ENCODE measurements at places on chromosomes 7 and 10. TPM values are rescaled to one million over a fixed set of nuclear protein-coding genes. Genes with fewer than 3 reads are reported as not detected.
A peak's percentile ranks its signal among the peaks of the same experiment; 100 is the strongest.

GRCh38 chr7:120794106-120794729 lies 63.7 kb downstream of the TSPAN12 start:
- DNase-seq, result peak; percentile 6

GRCh38 chr7:23117841-23118240 lies 12.3 kb downstream of the KLHL7 start:
- no peak for DNase-seq

GRCh38 chr10:26057466-26057865 lies 123.4 kb downstream of the MYO3A start:
- DNase-seq, result no peak

GRCh38 chr10:95461611-95462010 lies 99.6 kb downstream of the SORBS1 start:
- no peak for DNase-seq

GRCh38 chr7:91866599-91867148 lies 13.8 kb downstream of the MTERF1 start:
- no peak for DNase-seq

DNA sequence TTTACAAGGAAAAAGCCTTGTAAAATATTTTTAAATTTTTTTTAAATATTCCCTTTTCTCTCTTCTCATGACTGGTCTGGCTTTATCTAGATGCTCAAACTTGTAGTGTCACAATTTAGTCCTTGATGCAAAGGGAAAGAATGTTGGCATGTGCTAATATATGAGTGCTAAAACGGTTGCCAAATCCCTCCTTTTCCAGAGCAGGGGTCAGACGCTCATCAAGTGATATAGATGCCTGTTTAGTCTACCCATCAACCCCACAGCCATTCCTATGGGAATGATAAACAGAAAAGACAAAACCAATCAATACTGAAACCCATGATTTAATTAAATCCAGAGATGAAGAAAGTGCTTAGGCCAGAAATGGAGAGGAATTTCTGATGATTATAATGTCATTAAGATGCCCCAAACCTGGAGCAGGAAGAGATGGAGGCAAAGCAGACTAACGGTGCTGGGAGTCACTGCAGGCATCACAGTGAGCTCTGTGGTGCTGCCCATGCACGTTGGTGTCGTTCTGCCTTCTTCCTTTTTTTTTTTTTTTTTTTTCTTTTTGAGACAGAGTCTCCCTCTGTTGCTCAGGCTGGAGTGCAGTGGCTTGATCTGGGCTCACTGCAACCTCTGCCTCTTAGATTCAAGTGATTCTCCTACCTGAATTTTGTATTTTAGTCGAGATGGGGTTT lies 210.1 kb upstream of the STK17A start:
- no peak for DNase-seq

DNA sequence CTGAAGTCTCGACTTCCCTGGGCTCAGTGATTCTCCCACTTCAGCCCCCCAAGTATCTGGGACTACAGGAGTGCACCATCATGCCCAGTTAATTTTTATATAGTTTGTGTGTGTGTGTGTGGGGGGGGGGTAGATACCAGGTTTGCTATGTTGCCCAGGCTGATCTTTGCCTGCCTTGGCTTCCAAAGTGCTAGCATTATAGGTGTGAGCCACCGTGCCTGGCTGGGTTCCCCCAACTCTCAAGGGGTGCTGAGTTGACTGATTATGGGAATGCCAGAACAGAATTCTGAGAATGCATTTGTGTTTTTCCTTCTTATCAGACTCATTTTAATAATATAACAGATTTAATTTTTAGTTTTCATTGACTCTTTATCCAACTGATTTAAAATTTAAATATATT lies 19.5 kb downstream of the RPA3 start:
- no peak for DNase-seq

- DNase-seq, result no peak
Observed at GRCh38 chr10:131905603-131906268, 4.9 kb downstream of the PPP2R2D start.

DNA sequence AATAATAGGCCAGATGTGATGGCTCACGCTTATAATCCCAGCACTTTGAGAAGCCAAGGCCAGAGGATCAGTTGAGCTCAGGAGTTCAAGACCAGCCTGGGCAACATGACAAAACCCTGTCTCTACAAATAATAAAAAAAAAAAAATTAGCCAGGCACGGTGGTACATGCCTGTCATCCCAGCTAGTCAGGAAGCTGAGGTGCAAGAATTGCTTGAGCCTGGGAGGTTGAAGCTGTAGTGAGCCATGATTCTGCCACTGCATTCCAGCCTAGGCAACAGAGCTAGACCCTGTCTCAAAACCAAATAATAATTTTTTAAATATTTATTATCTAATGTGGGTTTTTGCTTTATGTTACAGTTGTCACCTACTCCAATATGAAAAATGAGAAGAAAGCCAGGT lies 178.9 kb downstream of the ADK start:
- DNase-seq, result peak; percentile 70

DNA sequence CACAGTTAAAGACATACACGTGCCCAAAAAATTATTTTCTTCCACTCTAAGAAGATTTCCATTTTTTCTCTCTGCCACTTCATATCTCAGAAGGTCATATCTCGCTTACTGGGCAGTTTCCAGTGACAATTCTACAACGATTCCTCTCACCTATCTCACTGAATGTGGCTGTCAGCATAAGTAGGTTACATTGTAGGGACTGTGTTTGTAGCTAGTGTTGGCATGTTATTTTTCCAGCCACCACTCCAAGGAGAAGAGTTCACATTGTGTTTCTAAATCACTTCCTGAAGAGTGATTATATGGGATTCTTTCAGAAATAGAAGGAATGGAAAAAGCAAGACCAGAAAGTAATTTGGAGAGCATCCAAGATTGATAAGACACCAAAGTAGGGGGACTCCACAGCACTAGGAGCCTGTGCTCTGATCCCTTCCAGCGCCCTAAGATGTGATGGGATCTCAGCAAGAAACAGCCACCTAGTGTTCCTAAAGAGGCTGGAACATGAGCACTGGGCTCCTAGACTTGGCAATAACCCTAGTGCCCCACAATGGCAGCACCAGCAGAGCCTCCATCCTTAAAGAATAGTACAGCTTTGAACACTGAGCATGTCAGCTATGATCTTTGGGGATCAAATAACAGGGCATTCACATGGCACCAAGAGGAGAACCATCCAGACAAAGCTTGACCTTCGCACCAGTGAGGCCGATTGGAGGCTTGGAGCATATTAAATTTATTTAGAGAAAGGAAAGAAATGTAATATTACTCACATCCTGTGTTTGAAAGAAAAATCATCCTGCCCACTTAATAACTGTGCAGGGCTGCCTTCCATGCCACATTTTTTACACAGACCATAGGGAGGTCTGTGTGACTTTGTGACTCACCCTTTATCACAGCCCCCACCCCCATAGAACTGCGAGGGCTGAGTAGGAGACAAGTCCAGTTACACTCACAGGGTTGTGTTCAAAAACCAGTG lies 51.8 kb downstream of the CAV1 start:
- DNase-seq, result peak; percentile 98

Gene GDF2
- total RNA-seq, result not detected

- DNase-seq, result no peak
Observed at GRCh38 chr7:122306320-122307227, 2.0 kb upstream of the FEZF1 start.

- DNase-seq, result peak; percentile 43
Observed at GRCh38 chr10:61896854-61897661, 4.4 kb upstream of the ARID5B start.

GRCh38 chr7:48551652-48552051 lies 372.7 kb upstream of the CDC14C start:
- DNase-seq, result no peak

DNA sequence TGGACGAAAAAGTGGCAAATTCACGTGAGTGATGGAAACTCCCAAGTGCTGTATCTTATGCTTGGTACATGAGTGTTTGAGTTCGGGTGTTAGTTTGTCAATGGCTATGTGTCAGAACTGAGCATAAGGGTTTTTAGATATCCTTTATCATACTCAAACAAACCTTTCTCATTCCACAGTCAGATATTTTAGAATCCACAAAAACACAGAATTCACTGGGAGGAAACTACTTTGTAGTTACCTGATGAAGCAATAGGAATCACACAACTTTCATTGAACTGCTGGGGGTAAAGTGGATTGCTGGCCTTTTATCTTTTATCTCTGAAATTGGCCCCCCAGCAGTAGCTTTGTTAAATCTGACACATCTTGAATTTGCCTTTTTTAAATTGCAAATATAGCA lies 64.0 kb downstream of the DKK1 start:
- no peak for DNase-seq

Gene EEF1AKMT2
- total RNA-seq, result 26.2 TPM

GRCh38 chr7:113790025-113790424 lies 128.8 kb downstream of the PPP1R3A start:
- no peak for DNase-seq

GRCh38 chr7:14374336-14374735 lies 384.9 kb upstream of the ETV1 start:
- no peak for DNase-seq

Gene VSTM4
- 2.7 TPM for total RNA-seq

DNA sequence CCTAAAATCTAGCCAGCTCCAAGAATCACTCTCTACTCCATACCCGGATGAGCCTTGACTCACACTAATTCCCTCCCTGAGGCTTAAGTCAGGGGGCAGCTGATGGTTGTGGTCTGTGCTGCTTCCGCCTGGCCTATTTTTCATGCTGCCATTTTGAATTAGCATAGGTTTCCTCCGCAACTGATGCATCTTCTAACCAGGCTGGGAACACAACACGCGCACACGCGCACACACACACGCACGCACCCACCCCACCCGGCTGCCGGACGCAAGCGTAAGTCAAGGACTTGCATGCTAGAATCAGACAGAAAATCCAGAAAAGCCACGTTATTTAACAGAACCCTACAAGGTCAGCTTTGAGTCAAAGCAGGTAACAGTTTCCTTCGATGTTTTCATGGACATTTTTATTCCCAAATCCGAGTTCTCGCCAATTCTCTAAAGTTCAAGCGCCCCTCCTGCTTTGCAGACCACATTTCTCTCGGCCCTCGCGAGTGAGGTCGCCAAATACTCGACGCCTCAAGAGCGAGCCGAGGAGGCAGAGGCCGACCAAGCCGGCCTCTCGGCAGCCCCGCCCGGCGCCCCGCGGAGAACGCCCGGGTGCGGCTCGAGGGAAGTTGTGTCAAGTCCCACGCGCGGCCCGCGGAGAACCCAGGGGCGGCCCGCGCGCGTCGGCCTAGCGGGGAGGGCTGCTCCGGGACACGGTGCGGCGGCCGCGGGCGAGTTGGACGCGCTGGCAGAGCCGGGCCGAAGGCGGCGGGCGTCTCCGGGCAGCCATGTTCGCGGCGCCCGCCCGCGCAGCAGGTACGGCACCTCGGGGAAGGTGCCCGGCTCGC lies 961 bp downstream of the SCRN1 start:
- DNase-seq, result peak; percentile 85

DNA sequence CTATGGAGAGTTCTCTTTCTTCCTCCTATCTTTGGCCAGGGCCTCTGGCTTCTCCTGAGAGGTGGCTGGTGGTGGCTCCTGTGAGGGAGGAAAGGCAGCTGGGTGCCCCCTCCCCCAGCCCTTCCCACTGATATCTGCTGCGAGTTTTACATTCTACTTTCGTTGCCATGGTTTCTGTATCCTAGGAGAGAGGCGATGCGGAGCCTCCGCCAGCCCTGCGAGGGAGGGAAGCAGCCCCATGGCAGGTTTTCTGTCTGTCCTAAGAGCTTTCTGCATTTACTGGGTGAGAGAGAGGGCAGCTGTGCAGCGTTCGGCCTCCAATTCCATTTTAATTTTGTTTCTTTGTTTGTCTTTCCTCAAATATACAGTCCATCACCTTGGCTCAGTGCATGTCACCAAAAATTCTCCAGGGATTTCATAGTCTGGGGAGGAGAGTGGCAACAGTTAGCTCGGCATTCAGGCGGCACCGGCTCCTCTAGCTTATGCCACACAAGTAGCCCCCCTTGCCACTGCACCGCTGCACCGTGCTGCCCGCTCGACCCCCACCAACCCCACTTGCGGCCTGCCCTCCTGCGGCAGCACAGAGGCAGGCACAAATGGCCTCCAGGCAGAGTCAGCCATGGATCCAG lies 20.4 kb downstream of the DNAJB12 start:
- DNase-seq, result peak; percentile 30

DNA sequence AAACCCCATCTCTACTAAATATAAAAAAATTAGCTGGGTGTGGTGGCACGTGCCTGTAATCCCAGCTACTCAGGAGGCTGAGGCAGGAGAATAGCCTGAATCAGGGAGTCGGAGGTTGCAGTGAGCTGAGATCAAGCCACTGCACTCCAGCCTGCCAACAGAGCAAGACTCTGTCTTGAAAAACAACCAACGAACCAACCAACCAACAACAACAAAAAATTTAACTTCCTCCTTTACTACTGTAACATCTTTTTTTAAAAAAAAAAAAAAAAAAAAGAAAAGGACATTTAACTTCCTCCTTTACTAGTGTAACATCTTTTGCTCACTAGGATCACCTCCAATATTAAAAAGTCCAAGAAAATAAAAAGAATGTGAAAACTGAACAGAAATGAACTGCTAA lies 92.3 kb upstream of the TMEM168 start:
- DNase-seq, result no peak

Gene PIP
- not detected for total RNA-seq

DNA sequence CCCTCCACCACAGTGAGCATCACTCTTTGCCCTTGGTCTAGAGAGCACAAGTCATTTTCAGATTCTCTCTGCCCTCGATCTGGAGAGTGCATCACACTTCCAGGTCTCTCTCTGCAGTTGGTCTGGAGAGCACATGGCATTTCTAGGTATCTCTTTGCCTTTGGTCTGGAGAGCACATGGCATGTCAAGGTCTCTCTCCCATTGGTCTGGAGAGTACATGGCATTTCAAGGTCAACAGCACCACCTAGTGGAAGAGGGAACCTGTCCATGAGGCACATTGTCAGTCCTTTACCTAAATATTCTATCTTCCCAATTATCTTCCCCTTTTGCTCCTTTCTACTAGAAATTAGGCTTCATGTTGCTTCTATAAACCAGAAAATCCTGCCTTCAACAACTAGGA lies 1139.4 kb downstream of the XPNPEP1 start:
- peak; percentile 68 for DNase-seq

Gene SDHAF3
- total RNA-seq, result 45.3 TPM

GRCh38 chr10:59995862-59996261 lies 89.5 kb upstream of the CCDC6 start:
- no peak for DNase-seq

Gene ZNF804B
- total RNA-seq, result not detected

Gene STOX1
- 0.23 TPM for total RNA-seq

DNA sequence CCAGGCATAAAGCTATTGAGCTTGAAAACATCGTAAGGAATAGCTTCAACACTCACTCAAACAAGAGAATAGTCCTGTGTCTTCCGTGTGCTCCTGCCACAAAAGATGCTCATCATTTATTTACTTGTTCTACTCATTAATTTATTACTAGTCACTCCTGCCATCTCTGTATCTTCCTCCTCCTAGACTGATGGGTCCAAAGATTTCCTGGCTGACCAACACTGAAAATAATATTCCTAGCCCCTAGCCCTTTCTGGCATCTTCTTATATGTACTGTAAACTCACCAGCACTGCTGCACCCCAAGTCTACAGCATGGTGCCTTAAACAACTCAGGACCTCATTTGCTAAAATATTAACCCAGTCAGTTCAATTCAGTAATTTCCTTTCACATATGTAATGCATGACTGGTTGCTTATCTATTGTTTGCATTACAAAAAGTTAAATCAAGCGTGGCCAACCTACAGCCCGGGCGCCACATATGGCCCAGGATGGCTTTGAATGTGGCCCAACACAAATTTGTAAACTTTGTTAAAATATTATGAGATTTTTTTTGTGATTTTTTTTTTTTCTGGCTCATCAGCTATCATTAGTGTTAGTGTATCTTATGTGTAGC lies 86.7 kb upstream of the GSDME start:
- no peak for DNase-seq
